GM13976 (cell line): ENCODE measurements at places on chromosomes 6 and 20.

- DNase-seq: no peak
Observed at GRCh38 chr6:88780714-88781389, 182.6 kb downstream of the RNGTT start.

GRCh38 chr6:158938811-158939254 is 61.2 kb downstream of the RSPH3 start:
- no peak for DNase-seq

- DNase-seq: no peak
Observed at GRCh38 chr20:25005661-25006060, 13.1 kb upstream of the APMAP start.

DNA sequence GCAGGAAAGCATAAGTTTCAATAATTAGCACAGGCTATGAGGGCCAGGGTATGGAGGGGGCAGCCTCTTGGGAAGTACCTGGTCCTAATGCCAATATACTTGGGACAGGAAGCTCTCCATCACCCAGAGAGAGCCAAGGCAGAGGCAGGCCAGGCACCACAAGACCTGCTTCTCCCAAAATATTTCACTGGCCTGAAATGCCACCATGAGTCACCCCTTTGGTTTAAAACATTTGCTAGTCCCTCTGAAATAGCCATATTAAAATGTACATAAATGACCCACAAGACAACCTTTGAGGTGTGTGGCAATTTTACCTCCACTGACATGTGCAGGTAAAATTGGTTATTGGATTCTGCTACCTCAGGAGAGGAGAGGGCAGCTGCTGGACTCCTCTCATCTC is 23.4 kb upstream of the SCUBE3 start:
- DNase-seq: no peak

DNA sequence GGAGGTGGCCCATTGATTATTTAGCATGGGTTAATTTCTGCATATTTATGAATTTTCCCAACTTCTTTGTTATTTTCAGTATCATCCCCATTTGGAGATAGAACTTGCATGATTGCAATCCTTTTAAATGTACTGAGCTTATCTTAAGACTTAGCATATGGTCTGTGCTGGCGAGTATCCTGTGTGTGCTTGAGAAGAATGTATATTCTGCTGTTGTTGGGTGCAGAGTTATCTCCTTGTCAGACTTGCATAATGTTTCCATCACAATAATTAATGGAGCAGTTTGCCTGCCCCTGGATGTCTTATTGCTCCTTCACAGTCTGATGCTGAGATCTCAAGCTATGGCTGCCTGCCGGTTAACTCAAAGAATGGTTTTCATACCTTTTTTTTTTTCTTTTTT is 112.6 kb downstream of the CDYL start:
- no peak for DNase-seq

GRCh38 chr6:25137480-25137879 is 141.7 kb upstream of the CARMIL1 start:
- no peak for DNase-seq

- no peak for DNase-seq
Observed at GRCh38 chr6:45448417-45449389, 71.0 kb upstream of the SUPT3H start.

DNA sequence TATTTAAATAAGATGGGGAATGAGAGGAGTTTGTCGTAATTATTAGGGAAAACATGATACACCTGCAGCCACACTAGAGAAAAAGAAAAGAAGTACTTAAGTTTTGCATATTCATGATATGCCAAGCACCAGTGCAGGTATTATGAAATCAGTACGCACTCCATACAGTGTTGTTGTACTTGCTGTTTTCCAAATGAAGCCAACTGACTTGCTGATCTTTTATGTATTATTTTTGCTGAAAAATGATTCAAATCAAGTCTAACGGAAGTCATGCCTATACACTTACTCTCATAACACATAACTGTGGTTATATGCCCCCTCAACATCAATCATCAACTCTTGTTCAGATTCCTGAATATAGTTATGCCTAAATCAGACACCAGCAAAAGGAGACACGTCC is 584.9 kb upstream of the EYS start:
- DNase-seq: no peak

DNA sequence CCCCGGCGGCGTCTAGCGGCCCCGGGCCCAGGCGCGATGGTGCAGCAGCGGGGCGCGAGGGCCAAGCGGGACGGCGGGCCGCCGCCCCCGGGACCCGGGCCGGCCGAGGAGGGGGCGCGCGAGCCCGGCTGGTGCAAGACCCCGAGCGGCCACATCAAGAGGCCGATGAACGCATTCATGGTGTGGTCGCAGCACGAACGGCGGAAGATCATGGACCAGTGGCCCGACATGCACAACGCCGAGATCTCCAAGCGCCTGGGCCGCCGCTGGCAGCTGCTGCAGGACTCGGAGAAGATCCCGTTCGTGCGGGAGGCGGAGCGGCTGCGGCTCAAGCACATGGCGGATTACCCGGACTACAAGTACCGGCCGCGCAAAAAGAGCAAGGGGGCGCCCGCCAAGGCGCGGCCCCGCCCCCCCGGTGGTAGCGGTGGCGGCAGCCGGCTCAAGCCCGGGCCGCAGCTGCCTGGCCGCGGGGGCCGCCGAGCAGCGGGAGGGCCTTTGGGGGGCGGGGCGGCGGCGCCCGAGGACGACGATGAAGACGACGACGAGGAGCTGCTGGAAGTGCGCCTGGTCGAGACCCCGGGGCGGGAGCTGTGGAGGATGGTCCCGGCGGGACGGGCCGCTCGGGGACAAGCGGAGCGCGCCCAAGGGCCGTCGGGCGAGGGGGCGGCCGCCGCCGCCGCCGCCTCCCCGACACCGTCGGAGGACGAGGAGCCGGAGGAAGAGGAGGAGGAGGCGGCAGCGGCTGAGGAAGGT is 715 bp downstream of the SOX12 start:
- DNase-seq: peak; percentile 72

DNA sequence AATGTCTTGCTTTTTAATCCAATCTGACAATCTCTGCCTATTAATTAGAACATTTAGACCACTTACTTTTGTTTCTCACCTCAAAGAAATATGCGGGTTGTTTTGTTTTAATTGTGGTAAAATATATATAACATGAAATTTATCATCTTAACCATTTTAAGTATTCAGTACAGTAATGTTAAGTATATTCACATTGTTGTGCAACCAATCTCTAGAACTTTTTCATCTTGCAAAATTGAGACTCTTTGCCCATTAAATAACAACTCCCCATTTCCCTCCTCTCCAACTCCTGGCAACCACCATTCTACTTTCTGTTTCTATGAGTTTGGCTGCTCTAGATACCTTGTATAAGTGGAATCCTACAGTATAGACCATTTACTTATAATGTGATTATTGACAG is 13.8 kb upstream of the TCP11 start:
- no peak for DNase-seq

DNA sequence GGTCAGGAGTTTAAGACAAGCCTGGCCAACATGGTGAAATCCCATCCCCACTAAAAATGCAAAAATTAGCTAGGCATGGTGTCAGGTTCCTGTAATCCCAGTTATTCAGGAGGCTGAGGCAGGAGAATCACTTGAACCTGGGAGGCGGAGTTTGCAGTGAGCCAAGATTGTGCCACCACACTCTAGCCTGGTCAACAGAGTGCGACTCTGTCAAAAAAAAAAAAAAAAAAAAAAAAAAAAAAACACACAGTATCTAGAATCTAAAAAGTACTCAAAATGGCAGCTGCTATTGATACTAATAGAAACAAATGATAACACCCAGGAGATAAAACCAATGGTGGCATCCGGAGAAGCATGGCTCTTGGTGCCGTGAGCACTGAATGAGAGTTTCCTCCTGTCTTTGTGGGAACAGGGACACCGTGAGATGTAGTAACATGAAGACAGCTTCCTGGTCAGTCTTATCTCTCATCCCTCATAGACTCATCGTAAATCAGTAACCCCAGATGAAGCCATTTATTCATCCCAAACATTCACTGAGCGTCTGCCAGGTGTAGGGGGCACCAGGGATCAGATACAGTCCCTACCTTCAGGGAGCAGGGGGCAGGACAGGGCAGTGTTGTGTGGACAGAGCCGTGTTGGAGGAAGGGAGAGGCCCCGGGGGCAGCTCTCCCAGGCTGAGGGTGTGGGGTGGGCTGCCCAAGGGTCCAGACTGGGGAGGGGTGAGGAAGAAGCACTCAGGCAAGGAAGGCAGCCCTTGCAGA is 66.1 kb downstream of the SYNJ2 start:
- no peak for DNase-seq
